ENCODE measurements at places on chromosomes 6 and 20.

DNA sequence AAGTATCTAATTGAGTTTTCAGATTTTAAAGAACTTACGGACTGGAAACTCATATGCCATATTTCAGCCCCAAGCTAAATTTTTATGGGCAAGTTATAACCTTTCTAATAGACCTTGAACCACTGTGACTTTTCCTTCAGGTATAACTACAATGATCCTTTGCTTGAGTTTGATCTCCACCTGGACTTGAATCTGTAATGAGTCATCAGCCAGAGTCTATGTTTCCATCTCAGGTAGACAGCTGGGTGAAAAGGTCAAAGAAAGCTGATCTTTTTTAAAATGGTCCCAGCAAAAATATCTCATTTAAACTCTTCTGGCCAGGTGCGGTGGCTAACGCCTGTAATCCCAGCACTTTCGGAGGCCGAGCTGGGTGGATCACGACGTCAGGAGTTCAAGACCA, 88.4 kb upstream of the SGK1 start:
- DNase-seq = no peak

- no peak for DNase-seq
Measured at GRCh38 chr6:151379933-151380847, 11.2 kb downstream of the ZBTB2 start.

- DNase-seq = no peak
Measured at GRCh38 chr20:24206995-24207394, 218.4 kb upstream of the GGTLC1 start.

DNA sequence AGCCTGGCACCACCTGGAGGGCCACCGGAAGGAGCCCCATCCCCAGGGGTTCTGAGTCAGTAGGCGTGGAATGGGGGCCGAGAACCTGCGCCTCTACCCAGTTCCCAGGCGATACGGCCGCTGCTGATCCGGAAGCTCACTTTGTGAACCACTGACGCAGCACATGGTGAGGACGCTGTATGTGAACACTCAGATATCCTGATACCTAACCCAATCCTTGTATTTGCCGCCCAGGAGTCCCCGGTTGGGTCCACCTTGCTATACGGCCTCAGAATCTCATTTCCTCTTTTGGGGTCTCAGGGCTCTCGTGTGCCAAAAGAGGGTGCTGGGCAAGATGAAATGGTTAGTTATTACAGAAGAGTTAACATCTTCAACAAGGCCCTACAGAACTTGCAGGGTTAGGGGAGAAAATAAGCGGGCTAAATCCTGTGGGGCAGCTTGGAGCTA, 604 bp upstream of the RAB5IF start:
- DNase-seq = no peak

DNA sequence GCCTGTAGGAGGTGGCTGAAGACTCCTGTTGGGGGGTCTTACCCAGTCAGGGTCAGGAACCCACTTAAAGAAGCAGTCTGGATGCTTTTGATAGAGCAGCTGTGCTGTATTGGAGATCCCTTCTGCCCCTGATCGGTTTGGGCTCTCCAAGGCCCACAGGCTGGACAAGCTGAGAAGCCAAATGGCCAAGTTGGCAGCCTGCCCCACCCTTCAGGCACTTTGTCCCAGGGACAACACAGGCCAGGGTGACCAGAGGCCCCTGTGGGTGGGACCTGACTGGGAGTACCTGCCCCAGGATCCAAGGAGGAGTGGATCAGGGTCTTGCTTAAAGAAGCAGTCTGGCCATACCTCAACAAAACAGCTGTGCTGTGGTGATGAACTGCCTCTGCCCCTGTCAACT, 48.4 kb downstream of the ZC2HC1B start:
- no peak for DNase-seq

DNA sequence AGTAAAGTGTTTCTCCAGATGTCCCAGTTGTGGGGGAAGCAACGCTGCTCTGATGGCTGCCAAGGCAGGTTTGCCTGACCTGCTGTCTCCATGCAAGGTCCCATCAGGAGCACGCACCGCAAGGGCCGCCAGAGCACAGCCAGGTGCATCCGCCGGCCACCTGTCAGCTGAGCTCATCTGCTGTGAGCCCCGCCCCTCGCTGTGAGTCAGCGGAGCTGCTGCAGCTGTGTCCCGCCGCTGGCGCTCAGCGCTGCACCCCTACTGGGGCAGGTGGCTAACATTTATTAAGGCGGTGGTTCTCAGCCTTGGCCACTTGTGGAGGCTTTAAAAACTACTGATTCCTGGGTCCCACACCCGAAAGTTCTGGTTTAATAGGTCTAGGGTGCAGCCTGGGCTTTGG, 225.7 kb downstream of the UST start:
- peak; percentile 78 for DNase-seq

- DNase-seq = no peak
Measured at GRCh38 chr6:74879976-74880375, 325.9 kb downstream of the COL12A1 start.

DNA sequence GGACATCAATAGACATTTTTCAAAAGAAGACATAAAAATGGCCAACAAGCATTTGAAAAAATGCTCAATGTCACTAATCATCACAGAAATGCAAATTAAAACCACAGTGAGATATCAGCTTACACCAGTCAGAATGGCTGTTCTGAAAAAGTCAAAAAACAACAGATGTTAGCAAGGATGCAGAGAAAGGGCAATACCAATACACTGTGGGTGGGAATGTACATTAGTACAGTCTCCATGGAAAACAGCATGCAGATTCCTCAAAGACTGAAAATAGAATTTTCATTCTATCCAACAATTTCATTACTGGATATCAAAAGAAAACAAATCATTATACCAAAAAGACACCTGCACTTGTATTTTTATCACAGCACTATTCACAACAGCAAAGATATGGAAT, 85.3 kb downstream of the DCDC2 start:
- DNase-seq = no peak

GRCh38 chr6:166127624-166128472, 39.8 kb downstream of the TBXT start:
- DNase-seq = no peak
